ENCODE measurements at places on chromosomes 7 and 10. TPM values are rescaled to one million over a fixed set of nuclear protein-coding genes. Genes with fewer than 3 reads are reported as not detected.

Gene TUBGCP2
- 37.5 TPM for total RNA-seq

Gene EPDR1
- 89.0 TPM for total RNA-seq

Gene MYO1G
- total RNA-seq = 0.14 TPM

Gene AGMO
- total RNA-seq = 0.72 TPM

Gene CDH23
- total RNA-seq = 2.0 TPM

Gene GRID2IP
- total RNA-seq = not detected

Gene ZNF511
- total RNA-seq = 67.1 TPM

Gene ARHGAP22
- 3.7 TPM for total RNA-seq

Gene TAS2R41
- not detected for total RNA-seq

Gene ZNF365
- total RNA-seq = 1.3 TPM

Gene CARD11
- total RNA-seq = 1.8 TPM

Gene HACD1
- total RNA-seq = 64.4 TPM

Gene ZSCAN25
- 8.3 TPM for total RNA-seq

Gene WEE2
- total RNA-seq = 0.03 TPM

Gene GPRIN2
- total RNA-seq = 37.6 TPM

Gene CPEB3
- total RNA-seq = 0.37 TPM

Gene AKR1D1
- not detected for total RNA-seq

Gene MYL10
- total RNA-seq = not detected

Gene MTPN
- total RNA-seq = 114 TPM

Gene PHKG1
- total RNA-seq = 0.31 TPM

Gene FBXL13
- total RNA-seq = 0.61 TPM

Gene OIT3
- 0.05 TPM for total RNA-seq

Gene LRRC61
- total RNA-seq = 0.16 TPM

Gene PPP1R9A
- total RNA-seq = 3.1 TPM

Gene CCDC172
- total RNA-seq = not detected

Gene HPS1
- 28.1 TPM for total RNA-seq
